RPMI8226 (cell line): ENCODE measurements at places on chromosomes 2 and 18.

GRCh38 chr18:36850527-36851201 lies 21.7 kb downstream of the KIAA1328 start:
- DNase-seq = no peak

GRCh38 chr2:11932048-11932512 lies 185.6 kb downstream of the LPIN1 start:
- DNase-seq = no peak

DNA sequence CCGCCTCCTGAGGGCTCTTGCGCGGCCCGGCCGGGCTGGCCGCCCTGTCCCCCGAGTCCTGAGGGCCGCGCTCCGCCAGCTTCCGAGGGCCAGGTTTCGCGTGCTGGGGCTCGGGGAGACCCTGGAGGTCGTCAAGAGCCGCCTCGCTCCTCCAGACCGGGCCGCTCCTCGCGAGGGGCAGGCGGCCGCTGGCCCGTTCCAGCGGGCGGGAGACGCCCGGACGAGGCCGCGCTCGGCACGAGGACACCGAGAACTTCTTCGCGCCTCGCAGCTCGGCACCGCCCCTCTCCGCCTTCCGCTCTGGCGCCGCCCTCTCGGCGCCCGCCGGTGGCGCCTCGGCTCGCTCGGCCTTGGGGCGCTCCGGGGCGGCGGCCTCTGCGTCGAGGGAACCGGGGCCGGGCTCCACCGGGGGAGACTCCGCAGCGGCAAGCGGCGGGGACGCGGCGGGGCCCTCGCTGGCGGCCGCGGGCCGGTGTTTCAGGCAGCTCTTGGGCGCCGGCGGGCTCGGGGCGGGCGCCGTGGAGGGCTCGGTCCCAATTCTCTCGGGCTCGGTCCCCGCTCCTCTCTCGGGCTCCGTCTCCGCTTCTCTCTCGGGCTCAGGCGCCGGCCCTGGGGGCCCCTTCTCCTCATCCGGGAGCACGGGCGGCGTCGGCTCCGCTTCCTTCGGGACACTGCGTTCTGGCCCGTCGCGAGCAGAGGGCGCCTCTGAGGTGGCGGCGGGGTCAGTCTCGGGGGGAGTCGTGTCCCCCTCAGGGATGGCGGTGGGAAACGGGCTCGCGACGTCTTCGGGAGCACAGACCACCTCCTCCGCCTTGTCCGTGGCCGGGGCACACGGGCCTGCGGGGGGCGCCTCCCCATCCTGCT lies 91.6 kb upstream of the MGAT4A start:
- DNase-seq = no peak

DNA sequence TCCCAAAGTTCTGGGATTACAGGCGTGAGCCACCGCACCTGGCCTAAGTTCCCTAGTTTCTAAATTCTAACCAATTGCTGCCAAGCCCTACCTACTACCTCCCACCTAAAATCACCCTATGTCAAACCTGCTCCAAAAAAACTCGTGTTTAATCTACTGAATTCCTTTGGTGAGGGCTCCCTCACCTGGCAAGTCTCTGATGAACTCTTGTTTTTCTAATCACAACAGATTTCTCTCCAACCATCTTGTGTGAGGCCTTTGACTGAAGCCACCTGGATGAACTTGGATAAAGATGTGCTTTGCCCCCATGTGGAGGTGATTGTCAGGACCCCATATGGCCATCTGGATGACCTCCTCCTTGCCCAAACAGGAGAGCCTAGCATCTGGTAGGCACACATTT lies 17.4 kb upstream of the SLC35G4 start:
- no peak for DNase-seq

DNA sequence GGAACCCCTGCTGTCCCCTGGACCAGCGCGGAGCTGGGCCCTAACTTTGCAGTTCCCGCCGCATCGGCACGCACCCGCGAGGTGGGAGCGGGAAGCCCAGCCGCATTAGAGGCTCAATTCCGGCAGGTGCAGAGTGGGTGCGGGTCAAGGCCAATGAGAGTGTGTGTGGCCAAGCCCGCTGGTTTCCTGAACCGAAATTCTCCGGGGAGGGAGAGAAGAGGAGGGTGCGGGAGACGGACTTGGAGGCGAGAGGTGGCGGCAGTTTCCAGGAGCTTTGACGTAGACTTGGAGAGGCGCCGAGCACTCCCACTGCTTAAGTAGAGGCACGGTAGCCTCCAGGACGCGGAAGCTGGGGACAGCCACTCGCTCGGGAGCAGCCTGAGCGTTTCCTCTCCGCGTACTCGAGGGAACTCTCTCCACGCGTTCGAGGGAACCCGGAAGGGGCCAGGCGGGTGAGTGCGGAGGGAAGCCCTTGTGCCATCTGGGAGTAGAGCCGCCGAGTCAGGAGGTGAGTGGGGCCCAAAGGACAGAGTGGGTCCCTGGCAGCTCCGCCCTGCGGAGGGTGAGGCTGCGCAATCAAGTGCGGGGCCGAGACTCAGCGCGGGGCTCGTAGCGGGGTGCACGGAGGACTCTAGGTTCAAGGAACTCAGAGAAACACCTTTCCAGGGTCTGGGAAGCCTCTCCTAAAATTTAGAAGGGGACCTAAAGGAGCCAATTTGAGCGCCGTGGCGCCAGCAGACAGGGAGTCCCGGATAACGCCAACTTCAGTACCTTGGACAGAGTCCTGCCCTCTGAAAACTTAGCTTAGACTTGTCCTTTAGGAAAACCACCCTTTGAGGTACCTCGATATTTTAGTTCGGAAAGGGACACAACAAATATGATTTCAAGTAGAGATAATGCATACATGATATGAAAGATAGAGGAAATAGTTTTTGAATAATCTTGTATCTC lies at the start of gene FAM237A:
TSS of gene FAM237A (plus strand) at position 413 of the 951 bp plus-strand sequence. CDS start 1,750 bp downstream, outside the sequence.
- DNase-seq = peak; percentile 42

GRCh38 chr2:286035-286434 lies 1.9 kb downstream of the ALKAL2 start:
- no peak for DNase-seq

DNA sequence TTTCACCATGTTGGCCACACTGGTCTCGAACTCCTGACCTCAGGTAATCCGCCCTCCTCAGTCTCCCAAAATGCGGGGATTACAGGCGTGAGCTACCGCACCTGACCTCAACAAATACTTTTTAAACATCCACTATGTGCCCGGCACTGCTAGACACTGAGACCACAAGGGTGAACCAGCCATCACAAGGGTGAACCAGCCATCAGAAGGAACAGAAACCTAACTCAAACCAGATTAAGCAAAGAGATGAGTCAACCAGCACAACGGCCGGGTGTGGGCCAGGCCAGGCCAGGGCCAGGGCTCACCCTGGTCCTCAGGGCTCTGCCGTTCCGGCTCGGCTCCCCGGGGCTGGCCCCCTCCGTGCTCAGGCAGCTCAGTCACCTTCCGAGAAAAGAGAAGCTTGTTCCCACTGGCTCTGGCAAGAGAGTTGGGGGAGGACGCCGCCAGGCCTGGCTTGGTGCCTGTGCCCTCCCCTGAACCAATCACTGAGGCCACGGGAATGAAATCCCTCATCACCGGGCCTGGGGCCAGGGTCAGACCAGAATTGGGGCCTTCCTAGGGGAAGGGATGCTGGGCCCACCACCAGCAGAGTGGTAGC lies 4.4 kb downstream of the TEX44 start:
- no peak for DNase-seq

GRCh38 chr2:151091583-151091982 lies 170.1 kb downstream of the RBM43 start:
- no peak for DNase-seq

DNA sequence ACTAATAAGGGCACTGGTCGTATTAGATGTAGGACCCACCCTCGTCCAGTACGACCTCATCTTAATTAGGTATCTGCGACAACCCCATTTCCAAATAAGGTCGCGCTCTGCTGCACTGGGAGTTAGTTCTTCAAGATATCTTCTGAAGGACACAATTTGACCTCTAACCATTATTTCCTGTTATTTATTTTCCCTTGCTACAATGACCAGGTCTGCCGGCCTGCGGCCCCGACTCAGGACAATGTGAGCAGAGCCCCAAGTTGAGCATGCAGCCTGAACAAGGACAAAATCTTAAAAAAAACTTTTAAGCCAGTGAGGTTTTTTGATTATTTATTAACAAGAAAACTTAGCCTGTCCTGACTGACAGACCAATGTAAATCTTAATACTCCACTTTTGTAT lies 107.6 kb downstream of the SMIM21 start:
- DNase-seq = no peak

GRCh38 chr18:75531212-75531850 lies 103.8 kb upstream of the SMIM21 start:
- DNase-seq = no peak

GRCh38 chr2:950080-950966 lies at the start of gene SNTG2:
Gene SNTG2, plus strand, starts transcription at chr2:950849. Its CDS starts 148 bp downstream, at chr2:950997.
- peak; percentile 24 for DNase-seq

GRCh38 chr2:182101263-182101662 lies 115.6 kb downstream of the PPP1R1C start:
- DNase-seq = no peak

DNA sequence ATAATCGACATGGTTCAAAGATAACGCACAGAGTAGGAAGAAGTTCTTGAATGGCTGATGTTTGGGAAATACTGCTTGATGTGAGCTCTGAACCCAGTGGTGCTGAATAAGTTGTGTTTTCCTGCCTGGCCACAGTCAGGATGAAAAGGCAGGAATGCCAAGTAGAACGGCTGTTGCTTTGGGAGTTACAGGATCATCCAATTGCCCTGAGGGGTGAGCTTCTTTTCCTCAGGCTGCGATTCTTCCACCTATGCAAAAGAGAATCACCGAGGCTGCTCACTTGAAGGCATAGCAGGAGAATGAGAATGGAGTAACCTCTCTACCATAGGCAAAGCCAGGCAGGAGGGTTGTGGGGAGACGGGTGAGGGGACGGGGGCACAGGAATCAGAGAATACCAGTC lies 14.4 kb upstream of the IGFBP2 start:
- no peak for DNase-seq

- DNase-seq = no peak
Observed at GRCh38 chr2:133788386-133788785, 220.1 kb upstream of the NCKAP5 start.

DNA sequence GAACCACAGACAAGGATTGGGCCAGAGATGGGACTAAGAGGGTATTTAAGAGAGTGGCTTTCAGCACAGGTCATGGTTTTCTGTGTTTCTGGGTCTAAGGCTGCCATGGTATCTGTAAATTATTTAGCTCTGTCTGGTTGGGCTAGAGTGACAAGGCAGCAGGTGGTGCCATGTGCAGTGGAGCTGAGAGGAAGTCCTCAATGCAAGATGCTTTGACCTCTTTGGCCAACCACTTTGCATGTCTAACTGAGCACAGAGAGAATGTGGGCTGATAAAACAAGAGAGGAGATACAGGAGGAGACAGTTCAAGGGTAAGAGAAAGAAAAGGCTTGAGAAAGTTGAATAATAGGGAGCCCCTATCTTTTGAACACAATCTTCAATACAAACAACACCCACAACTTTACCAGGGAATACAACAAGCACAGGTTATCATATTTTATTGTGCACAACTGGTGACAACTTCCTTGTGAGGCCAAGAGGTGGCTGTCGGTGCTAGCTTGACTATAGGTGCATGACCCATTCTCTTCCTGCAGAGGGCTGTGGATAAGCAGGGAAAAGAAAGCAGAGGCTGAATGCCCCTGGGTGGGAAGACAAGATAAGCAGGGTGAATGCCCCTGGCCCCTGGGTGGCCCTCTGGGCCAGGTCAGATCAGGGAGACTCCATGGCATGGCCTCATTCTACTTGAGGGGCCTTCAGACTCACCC lies 12.3 kb downstream of the FLACC1 start:
- peak; percentile 25 for DNase-seq

- no peak for DNase-seq
Observed at GRCh38 chr18:8163286-8163959, 445.8 kb upstream of the RAB12 start.

DNA sequence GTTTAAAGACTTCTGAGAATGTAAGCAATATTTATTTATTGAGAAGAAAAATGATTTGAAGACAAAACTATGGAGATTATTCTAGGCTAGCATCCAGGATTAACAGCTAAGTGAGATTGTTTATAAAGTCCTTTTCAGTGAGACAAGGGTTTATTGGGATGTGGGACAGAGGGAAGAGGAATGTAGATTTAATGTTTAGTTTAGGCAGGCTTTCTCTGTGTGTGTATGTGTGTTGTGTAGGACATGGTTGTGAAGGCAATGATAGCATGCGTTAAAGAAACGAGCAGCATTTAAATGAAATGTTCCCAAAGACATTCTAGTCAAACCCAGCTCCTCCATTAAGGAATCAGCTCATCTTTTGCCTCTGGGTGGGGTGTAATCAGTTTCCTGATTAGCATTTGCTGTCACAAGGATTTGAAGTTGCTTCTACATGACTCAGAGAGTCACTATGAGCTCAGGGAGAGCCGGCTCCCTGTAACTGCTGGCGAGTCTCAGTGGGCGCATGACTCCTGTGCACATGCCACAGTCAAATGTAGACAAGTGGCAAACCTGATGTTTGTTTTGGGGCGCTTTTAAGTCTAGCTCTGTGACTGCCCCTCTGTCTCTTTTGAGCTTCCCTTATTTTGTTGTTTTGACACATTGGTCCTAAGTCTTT lies 442.2 kb upstream of the CELF4 start:
- DNase-seq = no peak

DNA sequence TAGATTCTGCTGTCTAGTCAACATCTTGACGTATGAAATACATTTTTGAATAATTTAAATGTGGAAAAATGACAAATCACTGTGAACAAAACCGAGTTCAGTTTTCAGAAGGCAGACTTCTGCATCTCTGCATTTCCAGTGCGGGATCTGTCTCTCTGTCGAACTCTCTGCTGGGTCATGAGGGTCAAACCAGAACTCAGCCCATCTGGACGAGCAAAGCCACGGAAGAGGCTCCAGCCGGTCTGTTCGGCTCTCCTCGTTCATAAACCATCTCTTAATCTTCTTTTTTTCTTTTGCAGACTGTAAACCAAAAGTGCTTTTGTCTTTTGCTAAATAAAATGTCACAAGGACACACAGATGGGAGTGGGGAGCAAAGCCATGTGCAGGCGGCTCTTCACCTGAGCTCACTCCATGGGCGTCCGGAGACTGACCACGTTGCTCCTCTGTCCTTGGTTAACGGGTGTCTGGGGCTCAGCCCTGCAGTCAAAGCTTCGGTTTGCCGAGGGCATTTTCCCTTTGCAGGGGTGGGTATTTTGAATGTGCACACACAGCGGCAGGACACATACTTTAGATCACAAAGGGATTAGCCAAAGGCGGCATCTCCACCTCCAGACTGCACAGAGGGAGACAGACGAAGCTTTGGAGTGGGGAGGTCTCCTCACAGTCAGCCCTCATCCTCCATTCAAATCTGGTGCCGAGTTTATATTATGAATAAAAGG lies 737.9 kb upstream of the SALL3 start:
- DNase-seq = no peak

DNA sequence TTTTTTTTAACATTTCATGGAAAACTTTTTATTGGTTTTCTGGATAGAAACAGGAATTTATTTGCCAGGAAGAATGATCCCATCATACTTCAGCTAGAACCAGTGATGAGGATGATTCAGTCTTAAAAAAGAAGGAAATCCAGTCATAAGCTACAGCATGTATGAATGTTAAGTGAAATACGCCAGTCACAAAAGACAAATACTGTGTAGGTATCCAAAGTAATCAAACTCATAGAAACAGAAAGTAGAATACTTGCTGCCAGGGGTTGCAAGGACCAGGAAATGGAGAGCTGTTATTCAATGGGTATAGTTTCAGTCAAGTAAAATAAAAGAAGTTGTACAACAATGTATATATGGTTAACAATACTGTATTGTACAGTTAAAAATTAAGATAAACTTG lies 21.3 kb downstream of the PSME4 start:
- no peak for DNase-seq

GRCh38 chr18:70296289-70296688 lies 7.4 kb downstream of the SOCS6 start:
- no peak for DNase-seq

- DNase-seq = no peak
Observed at GRCh38 chr2:172480301-172481218, 53.2 kb downstream of the ITGA6 start.
